Stimulated activated CD4-positive, alpha-beta T cell treated with anti-CD3 and anti-CD28 coated beads, Interleukin-4, amount 100 ng/mL, for 1 hour (primary cell): ENCODE measurements at places on chromosomes 13 and 19.
A peak's percentile ranks its signal among the peaks of the same experiment; 100 is the strongest.

- no peak for DNase-seq
Measured at GRCh38 chr19:9622531-9622930, 1.5 kb upstream of the ZNF561 start.

DNA sequence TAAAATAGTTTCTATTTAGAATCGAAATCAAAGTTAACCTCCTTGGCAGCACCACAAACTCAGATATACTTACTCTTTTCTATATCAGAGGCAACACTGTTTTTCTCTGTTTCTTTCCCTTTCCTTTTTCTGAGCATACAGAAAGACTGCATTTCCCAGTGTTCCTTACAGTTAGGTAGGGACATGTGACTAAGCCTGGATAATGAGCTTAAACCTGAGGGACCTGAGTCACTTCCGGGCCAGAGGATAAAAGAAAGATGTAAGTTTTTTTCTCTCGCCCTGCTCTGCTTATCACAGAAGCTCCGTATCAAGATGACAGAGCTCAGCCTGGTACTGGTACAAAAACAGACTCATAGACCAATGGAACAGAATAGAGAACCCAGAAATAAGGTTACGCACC lies 531.9 kb downstream of the KLF12 start:
- no peak for DNase-seq

GRCh38 chr13:52411629-52412028 lies 5.7 kb upstream of the THSD1 start:
- DNase-seq, result no peak

- DNase-seq, result no peak
Measured at GRCh38 chr13:49936968-49937273, 781 bp upstream of the SPRYD7 start.

GRCh38 chr13:73715114-73715910 lies 418.9 kb downstream of the KLF12 start:
- peak; percentile 25 for DNase-seq

DNA sequence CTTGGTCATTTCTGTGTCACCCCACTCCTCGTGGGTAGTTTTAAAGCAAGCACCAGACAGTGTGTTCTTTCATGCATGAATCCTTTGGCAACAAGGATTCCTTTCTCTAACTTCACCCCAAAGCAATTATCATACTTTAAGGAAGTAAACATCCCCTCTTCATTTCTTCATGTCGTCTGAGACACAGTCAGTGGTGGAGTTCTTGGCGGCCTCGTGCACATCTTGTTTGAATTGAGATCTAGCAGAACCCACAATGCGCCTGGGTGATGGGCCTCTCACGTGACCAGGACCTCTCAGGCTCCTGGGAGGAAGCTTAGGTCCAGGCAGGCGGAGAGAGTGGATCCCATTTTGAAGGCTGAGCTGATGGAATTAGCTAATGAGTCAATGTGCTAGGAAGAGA lies 2.6 kb downstream of the ACSBG2 start:
- DNase-seq, result no peak

DNA sequence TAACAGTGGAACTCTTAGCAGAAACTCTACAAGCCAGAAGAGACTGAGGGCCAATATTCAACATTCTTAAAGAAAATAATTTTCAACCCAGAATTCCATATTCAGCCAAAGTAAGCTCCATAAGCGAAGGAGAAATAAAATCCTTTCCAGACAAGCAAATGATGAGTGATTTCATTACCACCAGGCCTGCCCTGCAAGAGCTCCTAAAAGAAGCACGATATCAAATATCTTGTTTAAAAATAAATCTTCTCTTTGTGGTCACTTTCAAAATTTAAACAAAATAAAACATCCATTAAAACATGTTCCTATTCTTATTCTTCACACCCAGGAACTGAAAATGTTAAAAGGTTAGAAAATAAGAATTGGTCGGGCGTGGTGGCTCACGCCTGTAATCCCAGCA lies 13.7 kb downstream of the MICU2 start:
- DNase-seq, result no peak

- DNase-seq, result peak; percentile 70
Measured at GRCh38 chr19:48963371-48964204, 1.5 kb upstream of the FTL start.

DNA sequence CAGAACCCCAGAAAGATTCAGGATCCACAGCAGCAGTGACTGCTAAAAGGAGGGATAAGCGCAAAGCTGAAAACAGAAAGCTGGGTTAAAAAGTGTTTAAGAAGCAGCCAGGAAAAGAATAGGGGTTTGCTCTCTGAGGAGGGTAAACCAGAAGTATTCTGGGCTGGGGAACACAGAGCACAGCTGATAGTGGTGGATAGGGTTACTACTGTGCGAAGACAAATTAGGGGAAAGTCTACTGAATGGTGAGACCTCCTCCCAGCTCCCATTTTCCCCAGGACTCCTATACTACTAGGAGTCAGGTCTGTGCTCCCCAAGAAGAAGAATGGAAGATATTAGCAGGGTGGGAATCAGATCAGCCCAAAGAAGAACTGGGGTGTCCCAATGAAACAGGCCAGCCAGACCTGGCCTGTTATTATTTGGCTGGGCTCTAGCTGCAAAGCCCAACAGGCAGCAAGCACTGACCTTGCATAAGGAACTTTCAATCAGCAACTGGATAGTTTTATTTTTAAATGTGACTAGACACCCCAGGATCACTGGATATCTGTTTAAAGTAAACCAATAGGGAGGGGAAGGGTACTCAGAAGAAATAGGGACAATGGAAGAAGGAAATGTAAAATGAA lies 43.5 kb upstream of the SERTM1 start:
- DNase-seq, result no peak

DNA sequence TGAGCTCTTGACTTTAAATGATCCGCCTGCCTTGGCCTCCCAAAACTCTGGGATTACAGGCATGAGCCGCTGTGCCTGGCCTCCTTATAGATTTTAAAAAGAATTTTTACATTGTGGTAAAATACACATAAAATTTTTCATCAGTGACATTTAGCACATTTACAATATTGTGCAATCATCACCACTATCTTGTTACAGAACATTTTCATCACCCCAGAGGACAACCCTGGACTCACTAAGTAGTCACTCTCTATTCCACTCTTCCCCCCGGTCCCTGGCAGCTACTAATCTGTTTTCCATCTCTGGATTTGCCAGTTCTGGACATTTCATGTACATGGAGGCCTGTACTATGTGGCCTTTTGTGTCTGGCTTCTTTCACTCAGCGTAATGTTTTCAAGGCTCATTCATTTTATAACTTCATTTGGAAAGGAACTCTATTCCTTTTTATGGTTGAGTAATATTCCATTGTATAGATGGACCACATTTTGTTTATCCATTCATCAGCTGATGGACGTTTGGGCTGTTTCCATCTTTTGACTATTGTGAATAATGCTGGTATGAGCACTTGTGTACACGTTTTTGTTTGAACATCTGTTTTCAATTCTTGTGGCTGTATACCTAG lies 19.9 kb downstream of the MEGF8 start:
- DNase-seq, result no peak

DNA sequence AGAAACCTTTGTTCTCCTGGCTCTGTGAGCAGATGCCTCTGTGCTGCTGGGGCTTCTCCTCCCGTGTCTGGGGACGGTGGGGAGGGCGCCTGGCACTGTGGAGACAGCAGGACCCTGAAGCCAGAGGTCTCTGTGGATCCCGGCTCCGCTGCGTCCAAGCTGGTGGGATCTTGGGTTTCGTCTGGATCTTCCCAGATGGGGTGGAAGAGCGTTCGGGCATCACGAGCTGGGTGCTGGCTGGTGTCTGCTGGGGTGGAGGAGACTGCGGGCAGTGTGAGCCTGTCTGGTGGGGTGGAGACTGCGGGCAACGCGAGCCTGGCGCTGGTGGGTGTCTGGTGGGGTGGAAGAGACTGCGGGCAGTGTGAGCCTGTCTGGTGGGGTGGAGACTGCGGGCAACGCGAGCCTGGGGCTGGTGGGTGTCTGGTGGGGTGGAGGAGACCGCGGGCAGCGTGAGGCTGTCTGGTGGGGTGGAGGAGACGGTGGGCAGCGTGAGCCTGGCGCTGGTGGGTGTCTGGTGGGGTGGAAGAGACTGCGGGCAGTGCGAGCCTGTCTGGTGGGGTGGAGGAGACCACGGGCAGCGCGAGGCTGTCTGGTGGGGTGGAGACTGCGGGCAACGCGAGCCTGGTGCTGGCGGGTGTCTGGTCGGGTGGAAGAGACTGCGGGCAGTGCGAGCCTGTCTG lies 5.6 kb downstream of the TEX29 start:
- DNase-seq, result no peak

- DNase-seq, result no peak
Measured at GRCh38 chr13:32254416-32254815, 60.7 kb downstream of the ZAR1L start.

GRCh38 chr13:59504407-59504806 lies 659.3 kb downstream of the DIAPH3 start:
- no peak for DNase-seq

DNA sequence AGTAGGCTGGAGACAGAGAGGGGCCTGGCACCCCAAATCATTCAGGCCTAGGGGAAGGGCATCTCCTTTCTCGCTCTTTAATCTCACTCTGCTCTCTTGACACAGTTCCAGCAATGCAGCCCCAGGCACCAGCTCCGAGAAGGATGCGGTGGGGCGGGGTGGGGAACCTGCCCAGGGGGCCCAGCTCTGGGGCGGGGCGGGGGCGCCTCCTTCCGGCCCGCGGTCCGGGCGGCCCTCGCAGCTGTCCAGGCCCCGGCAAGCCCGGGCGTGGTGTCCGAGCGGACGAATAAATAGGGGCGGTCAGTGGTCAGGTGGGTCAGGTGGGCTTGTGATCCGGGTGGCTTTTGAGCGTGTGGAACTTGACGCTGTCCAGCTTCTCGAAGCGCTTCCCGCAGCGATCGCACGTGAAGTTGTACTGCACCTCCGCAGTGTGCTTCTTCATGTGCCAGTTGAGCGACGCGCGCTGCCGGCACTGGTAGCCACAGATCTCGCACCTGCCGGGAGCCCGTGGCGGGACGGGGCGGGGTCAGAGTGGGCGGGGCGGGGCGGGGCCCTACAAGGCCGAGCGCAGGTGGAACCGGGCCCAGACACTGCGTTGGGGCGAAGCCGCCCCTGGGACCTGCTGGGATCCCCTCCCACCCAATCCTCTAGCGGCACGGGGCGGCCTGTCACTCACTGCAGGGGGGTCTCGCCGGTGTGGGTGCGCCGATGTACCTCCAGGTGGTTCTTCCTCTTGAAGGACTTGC lies 2.7 kb upstream of the ELAVL3 start:
- no peak for DNase-seq

DNA sequence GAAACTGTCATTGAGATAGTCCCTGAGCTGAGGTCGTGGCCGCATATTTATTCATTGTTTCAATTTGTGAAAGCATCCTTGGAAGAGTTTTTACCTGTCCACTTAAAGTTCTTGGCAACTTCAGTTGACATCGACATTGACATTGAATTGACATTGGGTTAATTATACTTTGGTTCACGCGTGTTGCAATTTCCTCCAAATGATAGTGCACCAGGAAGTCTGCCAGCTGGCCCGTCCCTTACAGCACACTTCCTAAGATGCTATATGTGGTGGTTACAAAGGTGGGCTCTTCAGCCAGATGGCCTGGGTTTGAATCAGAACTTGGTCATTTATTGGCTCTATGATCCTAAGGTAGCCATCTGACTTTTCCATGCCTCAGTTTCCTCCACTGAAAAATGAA lies 176.0 kb downstream of the FGF14 start:
- DNase-seq, result no peak

DNA sequence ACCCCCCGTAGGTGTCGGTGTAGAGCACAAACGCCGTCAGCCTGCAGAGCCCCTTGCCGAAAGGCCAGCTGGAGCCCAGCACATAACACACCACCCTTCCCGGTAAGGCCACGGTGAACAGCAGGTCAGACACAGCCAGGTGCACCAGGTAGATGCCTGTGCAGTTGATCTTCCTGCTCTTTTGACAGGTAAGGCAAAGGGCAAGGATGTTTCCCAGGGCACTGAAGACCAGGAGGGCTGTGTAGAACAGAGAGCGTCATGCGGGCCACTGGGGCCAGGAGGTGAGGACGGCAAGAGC lies 92.6 kb upstream of the TM9SF2 start:
- DNase-seq, result no peak

DNA sequence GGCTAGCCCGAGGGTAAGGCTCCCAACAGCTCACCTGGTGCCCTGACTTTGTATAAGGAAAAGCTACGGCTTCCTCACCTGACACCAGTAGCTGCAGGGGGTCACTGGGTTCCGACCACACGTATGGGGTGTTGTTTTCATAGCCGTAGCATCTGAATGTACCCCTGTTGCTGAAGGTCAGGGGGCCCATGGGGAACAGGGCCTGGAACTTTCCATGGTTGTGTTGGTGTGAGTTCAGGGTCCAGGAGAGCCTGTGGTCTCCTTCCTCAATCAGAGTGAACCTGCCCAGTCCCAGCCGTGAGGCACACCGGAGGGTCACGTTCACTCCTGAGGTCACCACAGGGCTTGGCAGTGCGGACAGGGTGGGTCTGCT lies 1.1 kb downstream of the LILRA4 start:
- DNase-seq, result no peak

DNA sequence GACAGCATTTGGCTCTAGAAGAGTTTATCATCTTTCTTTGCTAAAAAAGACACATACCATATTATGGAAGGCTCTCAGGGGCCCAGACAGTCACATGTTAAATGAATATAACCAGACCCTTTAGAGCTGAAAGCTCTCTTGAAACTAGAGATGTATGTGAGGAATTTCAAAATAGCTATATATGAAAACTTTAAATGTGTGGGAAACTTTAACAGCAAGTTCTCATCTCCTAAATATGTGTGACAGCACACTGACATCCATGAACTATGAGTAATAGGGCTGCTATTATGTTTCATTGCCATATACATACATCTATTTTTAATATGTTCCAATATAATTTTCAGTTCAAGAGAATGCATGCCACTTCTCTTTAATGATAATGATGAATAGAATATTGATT lies 509.5 kb downstream of the GPC6 start:
- no peak for DNase-seq

- no peak for DNase-seq
Measured at GRCh38 chr13:97904059-97904458, 49.4 kb upstream of the IPO5 start.

- no peak for DNase-seq
Measured at GRCh38 chr19:54305141-54305540, 7.8 kb downstream of the LILRA5 start.

GRCh38 chr19:11138601-11139300 lies 16.8 kb downstream of the SPC24 start:
- no peak for DNase-seq
